Stimulated activated CD4-positive, alpha-beta T cell treated with anti-CD3 and anti-CD28 coated beads, Interleukin-1b, Interleukin-23, amount 100 ng/mL, for 1 hour (primary cell): ENCODE measurements at places on chromosomes 5 and 9.

DNA sequence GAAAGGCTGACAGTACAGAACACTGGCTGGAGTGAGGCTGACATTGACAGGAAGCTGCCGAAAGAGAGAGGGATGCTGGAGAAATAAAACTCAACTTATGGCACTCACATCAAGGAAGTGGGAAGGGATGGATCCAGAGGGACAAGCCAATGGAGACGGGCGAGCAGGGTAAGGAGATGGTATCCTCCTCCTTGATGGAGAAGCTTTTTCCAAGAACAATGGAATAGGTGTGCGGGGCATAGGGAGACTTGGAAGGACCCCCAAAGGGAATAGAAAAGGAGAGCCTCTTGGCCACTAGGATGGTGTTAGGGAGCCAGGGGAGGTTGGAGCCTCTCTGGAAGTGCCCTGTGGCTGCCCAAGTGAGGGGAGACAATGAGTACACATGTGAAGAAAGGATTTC lies 58.4 kb upstream of the GRHPR start:
- DNase-seq = no peak

DNA sequence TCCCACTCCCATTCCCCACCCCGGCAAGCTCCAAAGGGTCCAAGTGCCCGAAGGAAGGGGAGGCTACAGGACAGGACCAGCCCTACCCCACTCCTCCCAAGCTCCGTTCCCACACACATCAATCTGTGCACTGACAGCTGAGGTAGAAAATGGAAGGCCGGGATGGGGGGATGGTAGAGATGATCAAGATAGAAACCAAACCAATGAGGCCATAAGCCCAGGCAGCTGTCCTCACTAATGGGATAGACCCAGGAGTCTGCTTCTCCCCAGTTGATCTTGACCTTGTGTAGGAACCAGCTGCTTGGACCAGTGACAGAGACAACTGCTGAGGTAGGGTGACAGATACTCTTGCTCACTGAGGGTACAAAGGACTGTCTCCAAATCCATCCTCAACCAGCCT lies 38.6 kb downstream of the B4GALT1 start:
- no peak for DNase-seq

DNA sequence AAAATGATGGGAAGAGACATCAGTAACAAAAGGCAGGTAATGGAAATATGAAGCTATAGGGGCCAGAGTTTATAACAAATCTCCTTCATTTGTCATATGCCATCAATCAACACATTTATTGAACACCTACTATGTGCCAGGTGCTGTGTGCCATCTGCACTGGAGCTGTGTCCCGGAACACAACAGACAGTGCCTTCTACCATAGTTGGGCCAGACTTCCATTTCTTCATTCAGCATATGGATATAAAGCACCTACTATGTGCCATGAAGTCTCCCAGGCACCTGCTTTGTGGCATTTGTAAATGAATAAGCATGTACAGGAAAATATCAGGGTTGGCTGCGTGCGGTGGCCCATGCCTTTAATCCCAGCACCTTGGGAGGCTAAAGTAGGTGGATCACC lies 112.5 kb upstream of the ERCC6L2 start:
- DNase-seq = no peak

DNA sequence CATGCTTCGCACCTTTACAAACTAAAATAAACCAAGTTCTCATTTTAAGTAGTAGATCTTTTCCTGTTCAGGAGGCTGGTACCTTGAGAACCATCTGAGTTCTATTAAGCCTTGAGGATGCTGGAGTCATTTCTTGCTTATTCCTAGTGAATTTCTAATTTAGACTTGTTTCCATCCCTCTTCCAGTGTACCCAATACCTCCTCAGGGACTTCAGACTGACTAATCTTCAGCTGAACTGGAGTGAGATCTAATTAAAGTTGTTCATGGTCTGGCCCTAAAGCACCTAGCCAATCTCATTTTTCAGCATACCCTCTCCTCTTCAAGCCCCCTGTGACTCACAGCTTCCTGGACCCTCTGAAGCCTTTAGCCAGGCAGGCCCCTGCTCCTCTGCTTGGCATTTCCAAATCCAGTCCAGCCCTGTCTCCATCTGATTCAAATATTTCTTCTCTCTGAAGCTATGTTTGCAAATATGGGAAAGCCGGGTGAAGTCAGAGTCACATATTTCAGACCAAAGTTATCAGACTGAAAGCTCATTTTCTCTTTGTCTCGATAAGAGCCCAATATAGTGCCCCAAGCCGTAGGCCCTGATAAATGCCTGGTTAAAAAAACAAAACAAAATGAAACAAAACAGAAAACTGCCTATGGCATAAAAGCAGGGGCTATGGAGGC lies 19.4 kb upstream of the TNFSF15 start:
- no peak for DNase-seq

DNA sequence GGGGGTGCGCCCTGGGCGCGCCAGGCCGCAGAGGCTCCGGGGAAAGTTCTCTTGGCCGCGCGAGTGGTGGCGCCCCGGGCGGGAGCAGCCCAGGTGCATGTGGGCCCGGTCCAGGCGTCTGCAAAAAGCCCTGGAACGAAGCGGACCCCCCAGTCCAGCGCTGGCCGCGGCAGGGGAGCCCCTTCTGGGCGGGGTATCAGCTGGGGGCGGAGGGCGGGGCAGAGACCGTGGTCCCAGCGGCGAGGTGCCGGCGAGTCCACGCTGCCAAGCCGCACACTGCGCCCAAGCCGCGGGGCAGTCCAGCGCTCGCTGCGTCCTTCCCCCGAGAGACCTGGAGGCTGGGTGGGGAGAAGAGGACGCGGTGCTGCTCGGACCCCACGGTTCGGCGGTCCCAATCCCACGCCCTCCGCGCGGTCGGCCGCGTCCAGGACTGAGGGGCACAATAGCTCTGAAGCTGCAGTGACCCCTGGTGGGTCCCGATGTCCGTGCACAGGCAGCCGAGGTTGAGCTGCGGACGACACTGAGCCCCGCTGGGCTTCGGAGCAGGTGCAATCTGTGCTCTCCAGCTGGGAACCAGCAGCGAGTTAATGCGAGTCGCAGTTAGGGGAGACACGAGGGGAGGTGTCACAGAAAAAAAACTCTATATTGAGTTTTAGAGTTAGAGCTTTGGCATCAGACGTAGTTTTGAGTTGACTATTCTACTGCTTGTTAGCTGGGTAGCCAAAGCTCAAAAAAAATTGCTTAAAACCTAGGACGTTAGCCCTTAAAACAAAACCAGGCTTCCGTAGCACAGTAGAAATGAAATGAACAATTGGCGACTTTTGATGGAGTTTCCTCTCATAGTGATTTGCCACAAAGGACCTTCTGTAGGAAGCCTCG lies 1.1 kb upstream of the EPB41L4A start:
- no peak for DNase-seq

- no peak for DNase-seq
These were observed 730.6 kb upstream of the ZNF608 start for GRCh38 chr5:125476901-125477585.

- DNase-seq = no peak
These were observed 304.5 kb upstream of the ZNF608 start for GRCh38 chr5:125050926-125051325.

DNA sequence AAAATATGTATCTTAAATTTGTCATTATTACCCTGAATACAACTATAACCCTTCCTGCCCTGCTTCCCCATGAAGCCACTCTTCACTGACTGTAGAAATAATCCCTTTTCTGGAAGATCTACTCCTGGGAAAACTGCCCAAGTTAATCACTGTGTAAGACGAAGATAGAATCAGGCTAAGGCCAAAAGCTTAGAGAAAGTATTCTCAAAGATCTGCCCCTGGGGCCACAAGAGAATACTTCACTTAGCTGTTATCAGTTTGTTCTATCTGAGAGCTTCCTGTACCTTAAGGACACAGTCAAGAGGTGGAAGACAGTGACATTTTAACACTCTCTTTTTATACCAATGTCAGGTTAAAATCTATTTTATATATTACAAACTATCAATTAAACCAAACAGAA lies 33.8 kb downstream of the RNF145 start:
- DNase-seq = no peak

DNA sequence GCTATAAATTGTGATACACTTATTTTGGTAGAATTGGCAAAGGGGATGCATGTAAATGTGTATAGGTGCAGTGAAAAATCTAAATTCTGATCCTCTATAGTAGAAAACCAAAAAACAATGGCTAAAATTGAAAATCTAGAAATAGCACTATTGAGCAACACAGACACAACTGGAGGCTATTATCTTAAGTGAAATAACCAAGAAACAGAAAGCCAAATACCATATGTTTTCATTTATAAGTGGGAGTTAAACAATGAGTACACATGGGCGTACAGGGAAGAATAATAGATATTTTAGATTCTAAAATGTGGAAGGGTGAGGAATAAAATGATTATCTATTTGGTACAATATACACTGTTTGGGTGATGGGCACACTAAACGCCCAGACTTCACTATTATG lies 183.2 kb upstream of the TUSC1 start:
- DNase-seq = no peak

GRCh38 chr5:173518856-173519255 lies 97.6 kb downstream of the BOD1 start:
- no peak for DNase-seq

GRCh38 chr5:179763215-179763945 lies 30.4 kb upstream of the LTC4S start:
- DNase-seq = peak; percentile 11

DNA sequence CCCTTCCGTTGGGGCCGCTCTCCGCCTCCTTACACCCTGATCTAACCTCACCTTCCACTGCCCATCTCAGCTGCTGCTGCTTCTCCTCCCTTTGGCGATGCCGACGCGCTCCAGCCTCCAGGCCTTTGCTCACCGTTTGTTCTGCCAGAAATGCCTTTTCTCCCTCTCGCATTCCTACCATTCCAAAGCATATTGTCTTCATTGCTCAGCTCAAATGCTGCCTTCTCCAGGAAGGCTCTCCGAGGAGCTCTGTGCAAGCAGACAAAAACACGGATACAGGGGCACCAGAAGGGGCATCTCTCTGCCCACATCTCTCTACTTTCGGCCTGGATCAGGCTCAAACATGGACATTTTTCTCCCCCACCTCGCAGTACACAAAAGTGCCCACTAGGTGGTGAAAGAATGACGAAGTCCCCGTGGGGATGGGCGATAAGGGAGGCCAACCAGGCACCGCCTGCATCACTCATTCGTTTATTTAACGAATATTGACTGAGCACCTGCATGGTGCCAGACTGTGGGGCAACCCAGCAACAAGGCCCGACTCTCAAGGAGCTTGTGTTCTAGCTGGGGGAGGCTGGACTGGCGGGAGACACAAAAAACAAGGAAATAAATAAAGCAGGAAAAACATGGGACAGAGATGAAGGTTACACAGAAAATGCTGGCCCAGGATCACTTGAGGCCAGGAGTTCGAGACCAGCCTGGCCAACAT lies 7.3 kb upstream of the GRHPR start:
- peak; percentile 64 for DNase-seq

- DNase-seq = no peak
These were observed 1.5 kb upstream of the PCYOX1L start for GRCh38 chr5:149356391-149356790.

DNA sequence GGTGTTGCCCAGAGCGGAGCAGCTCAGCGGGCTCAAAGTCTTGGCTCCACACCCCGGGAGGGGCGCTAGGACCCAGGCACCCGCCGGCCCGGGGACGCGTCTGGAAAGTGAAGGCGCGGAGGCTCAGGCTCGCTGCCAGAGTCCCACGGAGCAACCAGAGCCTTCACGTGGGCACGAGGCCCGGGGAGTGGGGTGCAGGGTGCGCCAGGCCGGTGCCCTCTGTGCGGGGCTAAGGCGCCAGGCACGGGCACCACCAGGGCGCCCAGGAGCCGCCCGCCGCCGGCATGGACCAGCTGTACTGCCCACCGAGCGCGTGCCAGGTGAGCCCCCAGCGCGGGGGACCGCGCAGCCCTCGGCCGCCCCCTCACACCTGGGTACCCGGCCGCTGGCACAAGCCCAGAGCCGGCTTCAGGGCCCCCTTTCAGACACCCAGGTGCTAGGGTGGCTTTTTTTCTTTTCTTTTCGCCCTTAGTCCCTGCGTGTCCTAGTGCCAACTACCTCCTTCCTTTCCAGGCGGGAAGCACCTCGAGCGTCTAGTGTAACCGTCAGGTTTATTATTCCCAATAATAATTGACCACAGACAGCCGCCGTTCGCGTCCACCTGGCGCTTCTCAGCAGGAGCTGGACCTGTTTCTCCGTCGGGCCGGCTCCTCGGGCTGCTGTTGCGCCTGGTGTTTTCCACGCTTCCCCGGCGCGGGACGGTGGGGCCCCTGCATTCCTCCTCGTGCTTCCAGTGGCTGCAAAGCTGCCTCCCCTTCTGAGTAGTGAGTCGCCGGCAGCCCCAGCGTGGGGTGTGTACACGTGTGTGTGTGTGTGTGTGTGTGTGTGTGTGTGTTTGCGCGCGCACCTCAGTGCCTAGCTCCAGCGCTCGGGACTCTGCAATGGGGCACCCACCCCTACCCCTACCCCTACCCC lies 30.1 kb upstream of the PDE8B start:
- no peak for DNase-seq

DNA sequence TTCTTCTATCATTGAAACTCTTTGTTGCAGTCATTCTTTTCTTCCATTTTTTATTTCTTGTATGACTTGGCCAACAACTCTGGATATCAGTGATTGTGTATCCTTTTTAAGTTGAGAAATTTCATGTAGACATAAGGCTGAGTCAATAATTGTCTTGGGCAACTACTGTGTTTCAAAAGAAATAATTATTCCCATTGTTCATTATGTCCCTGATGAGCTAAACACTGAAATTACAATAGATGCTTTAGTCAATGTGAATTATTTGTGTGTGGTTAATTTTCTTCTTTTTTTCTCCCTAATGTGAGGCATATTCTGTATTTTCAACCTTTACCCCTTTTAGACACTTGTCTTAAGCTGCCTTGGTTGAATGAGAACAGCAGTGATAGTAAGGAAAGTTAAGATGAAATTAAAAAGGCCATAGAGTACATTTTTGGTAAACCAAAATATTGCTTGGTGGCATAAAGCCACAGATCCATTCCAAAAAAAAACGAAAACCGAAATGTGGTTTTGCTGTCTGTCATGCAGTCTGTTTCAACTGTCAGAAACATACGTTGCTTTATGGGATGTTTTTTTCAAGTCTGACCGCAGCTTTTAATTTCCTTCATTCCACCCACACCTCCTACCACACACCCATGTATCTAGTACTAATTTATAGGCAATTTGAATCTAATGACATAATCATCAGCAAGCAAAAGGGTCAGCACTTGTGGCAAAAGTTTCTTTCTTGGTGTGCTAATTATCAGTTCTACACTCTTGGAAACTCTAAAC lies 21.1 kb downstream of the TLE4 start:
- DNase-seq = no peak

DNA sequence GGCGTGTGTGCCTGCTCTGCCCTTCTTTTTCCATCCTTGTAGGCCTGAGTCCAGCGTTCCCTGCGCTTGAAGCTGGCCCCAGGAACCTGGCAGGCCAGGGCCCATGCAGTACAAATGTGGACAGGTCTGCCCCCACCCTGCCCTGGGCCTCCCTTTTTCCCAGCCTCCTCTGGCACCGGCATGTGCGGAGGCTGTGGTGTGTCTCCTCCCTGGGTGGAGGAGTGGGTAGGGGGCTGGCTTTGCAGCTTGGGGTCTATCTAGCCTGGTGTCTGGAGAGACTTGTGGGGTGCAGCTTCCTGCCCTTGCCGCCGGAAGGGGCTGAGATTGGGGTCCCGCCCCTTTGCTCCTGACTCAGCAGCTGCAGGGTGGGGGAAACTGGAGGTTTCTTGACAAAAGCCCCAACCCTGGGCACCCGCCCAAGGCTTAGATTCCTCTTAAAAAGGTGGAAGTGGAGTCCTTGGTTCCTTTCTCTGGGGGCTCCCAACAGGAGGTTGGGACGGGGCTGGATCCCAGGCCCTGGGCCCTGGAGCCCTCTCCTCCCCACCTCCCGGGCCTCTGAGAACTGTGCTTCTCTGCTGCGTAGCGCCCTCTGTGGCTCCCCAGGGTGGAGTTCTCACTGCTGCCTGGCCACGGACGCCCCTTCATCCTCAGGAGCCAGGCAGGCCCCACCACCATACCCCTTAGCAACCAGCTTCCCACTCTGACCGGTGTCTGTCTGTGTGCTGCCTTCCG lies 18.0 kb downstream of the RXRA start:
- no peak for DNase-seq
